Fibroblast of skin of right quadriceps (primary cell): ENCODE measurements at places on chromosomes 1 and 21.

GRCh38 chr1:48608882-48609281, 136.9 kb upstream of the SPATA6 start:
- DNase-seq = no peak

- no peak for DNase-seq
These were observed 74.1 kb downstream of the ZNF648 start for GRCh38 chr1:181987334-181987895.

GRCh38 chr1:234844479-234845031, 234.6 kb upstream of the IRF2BP2 start:
- DNase-seq = peak; percentile 36

DNA sequence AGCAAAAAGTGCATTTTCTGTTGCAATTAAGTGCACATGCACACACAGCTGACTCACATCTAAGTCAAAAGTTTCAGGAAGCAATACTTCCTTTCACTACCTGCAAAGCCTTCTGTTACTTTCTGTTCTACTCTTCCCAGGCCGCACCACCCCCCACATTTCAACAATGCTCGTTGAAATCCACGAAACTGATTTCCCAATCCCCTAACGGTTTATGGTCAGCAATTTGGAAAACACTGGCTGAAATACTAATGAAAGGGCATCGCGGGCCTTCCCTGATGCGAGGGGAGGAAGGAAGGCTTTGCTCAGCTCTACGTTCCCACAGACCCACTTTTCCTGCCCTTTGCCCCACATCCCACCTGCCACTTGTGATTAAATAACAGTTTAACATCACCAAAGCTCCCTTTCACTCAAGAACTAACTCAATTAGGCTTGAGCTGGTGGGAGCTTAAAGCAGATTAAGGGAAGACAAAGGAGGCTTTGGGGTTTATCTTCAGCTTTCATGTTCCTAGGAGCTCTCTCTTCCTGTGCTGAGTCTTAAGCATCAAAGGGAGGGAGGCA, 243.2 kb upstream of the RAB4A start:
- peak; percentile 49 for DNase-seq

DNA sequence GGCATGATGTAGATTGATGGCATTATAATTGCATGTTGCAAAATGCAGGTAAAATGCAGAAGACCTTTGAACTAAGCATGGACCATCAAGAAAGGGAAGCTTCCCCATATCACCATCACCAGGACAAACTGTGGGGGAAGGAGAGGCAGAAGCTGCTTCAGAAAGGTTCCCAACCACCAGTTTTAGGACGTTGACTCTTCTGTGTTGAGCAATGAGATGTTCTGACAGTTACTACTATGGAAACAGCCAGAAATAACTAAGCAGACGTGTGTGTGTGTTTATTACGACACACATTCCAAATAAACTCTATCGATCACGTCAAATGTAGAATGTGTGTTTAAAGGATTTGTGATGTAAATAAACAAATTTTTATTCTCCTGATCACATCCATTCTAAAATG, 110.2 kb upstream of the PLD5 start:
- no peak for DNase-seq

DNA sequence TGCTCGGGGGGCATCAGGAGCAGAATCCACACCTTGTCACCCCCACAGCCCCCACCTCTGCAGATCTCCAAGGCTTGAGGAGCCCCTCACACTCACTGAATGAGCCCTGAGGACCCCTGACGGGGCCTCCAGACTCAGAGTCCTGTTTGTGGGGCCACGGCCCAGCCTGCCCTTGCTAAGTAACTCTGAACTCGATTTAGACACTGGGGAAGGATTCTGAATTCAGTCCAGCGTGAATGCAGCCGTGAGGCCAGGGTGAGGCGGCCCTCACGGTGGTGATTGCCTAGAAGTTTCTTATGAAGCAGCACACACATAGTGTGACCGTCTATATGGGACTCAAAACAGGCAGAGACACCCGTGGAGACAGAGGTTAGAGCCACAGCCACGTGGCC, 58.9 kb upstream of the ADARB1 start:
- no peak for DNase-seq

DNA sequence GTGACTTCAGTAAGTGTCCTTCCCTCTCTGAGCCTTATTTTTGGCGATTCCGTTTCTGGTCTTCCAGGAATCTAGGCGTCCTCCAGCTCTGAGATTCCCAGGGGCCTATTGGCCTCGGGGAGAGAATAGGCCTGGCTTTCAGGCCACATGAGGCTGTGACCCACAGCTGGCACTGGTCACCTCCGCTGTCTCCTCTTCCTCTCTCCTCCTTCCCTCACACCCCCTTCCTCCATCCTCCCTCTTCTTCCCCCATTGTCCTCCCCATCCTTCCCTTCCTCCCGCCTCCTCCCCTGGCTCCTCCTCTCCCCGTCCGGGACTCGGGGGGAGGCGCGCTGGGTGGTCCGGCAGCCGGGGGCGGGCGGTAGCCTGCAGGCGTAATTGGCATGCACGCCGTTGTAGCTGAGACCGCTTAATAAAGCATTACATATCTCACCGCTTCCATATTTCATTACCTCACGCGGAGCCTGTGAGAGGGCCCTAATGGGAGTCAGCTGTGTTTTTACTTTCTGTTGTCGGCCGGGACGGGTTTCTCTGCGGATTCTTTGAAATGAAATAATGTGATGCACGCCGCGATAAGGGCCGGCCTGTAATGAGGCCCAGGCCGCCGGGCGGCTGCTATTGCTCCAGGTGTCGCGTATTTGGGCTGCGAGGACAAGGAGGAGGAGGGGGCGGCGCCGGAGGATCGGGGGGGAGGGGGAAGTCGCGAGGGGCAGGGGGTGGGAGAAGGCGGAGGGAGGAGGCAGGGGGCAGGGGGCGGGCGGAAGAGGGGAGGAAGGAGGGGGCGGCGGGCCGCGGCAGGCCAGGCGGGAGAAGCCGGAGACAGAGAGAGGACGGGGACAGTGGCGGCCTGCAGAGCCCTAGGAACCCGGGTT, 95.3 kb downstream of the FOXD2 start:
- peak; percentile 89 for DNase-seq

DNA sequence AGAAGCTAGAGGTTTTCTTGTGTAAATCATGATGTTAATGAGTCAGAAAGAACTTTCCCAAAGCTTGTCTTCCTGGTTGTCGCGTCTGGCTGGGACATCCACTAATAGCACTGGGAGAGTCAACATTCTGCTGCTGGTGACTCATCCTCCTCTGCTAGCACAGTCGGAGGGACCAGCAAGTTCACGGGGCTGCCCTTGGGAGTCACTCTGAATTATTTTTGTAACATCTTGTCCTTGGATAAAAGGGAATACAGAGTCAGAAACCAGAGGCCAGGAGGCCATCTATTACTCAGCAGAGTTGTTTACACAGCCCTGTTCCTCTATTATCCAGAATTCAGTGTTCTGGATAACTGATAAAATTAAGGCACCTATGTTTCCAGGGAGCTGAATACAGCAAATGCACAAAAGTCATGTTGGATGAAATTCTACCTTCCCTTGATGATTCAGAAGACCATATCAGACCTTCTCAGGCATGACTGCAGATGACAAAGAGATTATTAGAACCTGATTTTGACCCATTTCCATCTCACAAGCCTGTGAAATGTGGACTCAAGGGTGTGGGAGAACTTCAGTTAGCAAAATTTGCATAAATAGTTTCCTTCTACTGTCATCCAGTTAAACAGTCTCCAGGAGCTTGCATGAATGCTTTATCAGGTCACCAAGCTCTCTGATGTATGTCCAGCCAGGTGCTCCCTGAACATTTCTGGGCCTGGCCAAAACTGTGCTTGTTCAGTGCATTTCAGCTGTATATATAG, 68.1 kb downstream of the JAK1 start:
- DNase-seq = peak; percentile 93

DNA sequence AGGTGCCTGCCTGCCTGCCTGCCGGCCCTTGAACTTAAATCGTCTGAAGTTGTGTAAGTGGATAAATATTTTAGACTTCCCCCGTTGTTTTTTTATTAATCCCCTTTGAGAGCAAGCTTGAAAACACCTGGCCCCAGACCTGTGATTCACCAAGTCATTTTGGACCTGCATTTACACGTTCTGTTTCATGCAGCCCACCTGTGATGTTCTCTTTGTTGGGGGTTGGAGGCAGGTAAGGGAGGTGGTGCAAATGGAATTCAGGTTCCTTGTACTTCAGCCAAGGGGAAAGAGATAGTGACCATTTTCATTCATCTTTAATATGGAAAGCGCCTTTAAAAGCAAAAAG, 1.2 kb downstream of the SLC37A1 start:
- DNase-seq = no peak

- no peak for DNase-seq
These were observed 49.8 kb downstream of the DISP3 start for GRCh38 chr1:11528611-11529261.

- DNase-seq = no peak
These were observed 58.9 kb downstream of the POFUT2 start for GRCh38 chr21:45228656-45229240.

GRCh38 chr1:204988196-204988595, 54.8 kb upstream of the CNTN2 start:
- DNase-seq = no peak

DNA sequence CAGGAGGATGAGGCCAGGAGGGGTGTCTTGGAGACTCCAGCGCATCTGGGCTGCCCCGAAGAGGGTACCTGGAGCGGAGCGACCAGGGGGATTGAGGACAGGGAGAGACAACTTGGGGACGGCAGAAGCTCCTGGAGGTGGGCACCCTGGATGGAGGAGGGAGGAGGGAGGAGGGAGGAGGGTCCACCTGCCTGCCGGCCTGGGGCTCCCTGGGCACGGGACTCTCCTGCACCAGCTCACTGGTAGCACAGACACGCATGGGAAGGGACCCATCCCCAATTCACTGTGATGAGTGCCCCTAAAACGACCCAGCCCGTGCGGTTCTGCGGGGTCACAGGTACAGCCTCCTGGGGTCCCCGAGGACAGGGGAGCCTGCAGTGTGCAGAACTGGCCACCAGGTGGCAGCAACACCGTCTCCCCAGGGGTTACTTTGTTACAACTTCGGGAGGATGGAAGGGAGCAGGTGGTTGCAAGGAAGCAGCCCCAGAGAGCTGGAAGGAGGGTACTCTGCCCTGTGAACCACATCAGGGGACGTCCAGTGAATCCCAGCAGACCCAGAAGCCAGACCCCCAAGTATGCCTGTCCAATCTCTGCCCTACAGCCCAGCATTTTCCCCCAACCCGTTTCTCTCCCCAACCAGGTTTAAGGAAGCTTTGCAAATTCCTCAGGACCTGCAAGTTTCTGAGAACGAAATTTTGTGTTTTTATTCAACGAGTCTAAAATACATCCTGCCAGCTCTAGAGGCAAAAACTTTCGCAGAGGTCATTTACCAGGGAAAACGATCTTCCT, 482.4 kb downstream of the NPHP4 start:
- DNase-seq = peak; percentile 17

- DNase-seq = peak; percentile 33
These were observed 108.8 kb downstream of the UBR4 start for GRCh38 chr1:19101244-19101643.

- no peak for DNase-seq
These were observed 2.9 kb upstream of the BSND start for GRCh38 chr1:54995835-54996234.

DNA sequence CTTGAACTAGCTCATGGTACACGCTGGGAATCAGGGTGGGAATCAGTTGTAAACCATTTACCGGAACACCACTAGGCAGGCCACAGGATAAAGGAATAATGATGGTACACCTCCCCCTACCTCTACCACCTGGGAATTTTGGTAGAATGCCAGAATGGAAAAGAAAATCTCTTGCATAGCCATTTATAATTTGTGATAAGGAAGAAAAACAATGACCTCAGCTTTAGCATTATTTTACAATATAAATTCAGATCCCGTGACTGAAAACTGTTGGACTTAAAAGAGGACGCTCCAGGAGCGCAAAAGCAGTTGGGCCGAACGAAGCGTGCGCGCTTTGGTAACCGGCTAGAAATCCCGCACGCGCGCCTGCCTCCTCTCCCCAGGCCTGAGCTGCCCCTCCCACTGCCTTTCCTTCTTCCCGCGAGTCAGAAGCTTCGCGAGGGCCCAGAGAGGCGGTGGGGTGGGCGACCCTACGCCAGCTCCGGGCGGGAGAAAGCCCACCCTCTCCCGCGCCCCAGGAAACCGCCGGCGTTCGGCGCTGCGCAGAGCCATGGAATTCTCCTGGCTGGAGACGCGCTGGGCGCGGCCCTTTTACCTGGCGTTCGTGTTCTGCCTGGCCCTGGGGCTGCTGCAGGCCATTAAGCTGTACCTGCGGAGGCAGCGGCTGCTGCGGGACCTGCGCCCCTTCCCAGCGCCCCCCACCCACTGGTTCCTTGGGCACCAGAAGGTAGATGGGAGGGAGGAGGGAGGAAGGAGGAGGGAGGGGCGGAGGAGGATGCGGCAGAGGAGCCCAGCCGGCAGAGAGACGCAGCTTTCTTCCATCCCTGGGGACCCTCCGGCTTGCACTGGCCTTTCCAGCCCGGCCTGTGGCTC, at the start of gene CYP4X1:
TSS of gene CYP4X1 (plus strand) at position 402 of the 873 bp plus-strand sequence. CDS start at position 551, 149 bp downstream.
- DNase-seq = no peak

DNA sequence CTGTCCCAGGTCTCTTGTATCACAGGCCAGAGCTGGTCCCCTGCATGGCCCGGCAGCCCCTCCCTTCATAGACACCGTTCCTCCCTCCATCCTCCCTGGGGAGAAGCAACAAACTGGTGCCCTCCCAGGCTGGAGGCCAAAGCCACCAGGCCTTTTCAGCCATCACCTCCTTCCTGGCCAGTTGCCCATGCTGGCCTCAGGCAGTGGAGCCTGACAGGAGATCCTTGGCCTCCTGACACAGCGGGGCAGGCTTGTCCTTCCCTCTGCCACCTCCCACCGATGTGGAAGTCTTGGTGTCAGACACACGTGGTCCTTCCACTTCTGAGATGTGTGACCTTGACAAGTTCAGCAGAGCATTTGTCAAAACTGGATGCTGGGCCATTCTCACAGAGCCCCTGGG, 206.0 kb downstream of the HIVEP3 start:
- DNase-seq = no peak

DNA sequence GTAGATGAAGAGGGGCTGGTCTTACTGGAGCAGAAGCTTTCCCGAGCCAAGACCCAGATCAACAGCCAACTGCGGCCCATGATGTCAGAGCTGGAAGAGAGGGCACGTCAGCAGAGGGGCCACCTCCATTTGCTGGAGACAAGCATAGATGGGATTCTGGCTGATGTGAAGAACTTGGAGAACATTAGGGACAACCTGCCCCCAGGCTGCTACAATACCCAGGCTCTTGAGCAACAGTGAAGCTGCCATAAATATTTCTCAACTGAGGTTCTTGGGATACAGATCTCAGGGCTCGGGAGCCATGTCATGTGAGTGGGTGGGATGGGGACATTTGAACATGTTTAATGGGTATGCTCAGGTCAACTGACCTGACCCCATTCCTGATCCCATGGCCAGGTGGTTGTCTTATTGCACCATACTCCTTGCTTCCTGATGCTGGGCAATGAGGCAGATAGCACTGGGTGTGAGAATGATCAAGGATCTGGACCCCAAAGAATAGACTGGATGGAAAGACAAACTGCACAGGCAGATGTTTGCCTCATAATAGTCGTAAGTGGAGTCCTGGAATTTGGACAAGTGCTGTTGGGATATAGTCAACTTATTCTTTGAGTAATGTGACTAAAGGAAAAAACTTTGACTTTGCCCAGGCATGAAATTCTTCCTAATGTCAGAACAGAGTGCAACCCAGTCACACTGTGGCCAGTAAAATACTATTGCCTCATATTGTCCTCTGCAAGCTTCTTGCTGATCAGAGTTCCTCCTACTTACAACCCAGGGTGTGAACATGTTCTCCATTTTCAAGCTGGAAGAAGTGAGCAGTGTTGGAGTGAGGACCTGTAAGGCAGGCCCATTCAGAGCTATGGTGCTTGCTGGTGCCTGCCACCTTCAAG, 57.3 kb downstream of the LAMC2 start:
- no peak for DNase-seq
